Right renal pelvis (tissue), 4 donors: ENCODE measurements at places on chromosomes 3 and 15.

GRCh38 chr3:30643763-30644462, 37.5 kb downstream of the TGFBR2 start:
- no peak for DNase-seq

- no peak for DNase-seq
Observed at GRCh38 chr15:69391046-69391757, 22.9 kb upstream of the KIF23 start.

- no peak for DNase-seq
Observed at GRCh38 chr3:107988460-107989175, 102.2 kb downstream of the CD47 start.

DNA sequence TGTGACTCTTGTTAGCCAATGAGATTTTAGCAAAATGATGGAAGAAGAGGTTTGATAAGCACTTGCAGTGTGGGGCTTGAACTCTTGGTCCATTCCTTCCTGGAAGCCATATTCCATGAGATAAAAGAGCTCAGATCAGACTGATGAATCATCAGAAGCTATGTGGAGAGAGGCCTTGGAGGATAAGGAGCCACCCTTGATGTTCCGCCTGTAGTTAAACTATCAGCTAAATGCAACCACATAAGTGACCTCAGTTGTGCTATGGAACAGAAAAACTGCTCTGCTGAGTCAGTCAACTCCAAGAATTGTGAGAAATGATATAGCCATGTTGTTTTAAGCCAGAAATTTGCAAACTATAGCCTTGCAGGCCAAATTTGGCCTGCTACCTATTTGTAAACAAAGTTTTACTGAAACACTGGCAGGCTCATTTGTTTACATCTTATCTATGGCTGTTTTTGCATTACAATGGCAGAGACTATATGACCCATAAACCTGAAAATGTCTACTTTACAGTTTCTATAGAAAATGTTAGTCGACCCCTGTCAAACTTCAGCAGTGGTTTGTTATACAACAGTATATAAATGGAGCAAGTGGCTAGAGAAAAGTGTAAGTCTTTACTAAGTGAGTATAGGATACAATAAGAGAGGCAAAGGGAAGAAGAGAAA, 27.6 kb upstream of the GAP43 start:
- no peak for DNase-seq

GRCh38 chr3:197793247-197793646, 2.2 kb downstream of the LRCH3 start:
- no peak for DNase-seq

GRCh38 chr3:117101697-117102096, 392.1 kb downstream of the TUSC7 start:
- no peak for DNase-seq

- no peak for DNase-seq
Observed at GRCh38 chr15:58217460-58217859, 79.3 kb downstream of the AQP9 start.

DNA sequence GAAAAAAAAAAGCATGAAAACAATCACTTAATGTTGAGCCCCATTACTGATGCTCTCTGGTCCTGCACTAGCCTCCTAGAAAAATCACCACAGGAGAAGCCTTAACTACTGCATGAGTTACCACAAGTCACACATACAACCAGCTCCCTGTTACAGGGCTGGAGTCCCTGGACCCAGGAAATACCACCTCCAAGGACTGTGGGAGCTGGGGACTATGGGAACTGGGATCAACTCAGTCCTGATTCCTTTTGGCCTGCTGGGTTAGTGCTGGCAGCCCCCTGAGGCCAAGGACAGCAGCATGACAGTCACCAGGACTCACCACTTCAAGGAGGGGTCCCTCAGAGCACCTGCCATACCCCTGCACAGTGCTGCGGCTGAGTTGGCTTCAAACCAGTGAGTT, 559 bp downstream of the NR1I2 start:
- no peak for DNase-seq

DNA sequence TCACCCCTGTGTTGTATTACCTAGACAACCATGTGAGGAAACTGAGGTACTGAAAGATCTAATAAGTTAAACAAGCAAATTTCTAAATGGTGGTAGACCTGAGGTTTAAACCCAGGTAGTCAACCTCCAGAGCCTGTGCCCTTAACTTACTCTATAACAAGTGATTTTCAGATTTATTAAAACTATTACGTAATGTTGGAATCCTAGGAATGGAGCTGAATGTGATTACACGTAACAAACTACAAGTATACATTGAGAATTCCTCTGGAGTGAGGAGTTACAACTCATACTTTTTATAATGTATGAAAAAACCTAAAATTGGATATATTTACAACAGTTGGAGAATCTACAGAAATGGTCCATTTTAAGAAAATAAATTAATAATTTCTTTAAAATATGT, 18.0 kb downstream of the FAM98B start:
- DNase-seq = no peak

DNA sequence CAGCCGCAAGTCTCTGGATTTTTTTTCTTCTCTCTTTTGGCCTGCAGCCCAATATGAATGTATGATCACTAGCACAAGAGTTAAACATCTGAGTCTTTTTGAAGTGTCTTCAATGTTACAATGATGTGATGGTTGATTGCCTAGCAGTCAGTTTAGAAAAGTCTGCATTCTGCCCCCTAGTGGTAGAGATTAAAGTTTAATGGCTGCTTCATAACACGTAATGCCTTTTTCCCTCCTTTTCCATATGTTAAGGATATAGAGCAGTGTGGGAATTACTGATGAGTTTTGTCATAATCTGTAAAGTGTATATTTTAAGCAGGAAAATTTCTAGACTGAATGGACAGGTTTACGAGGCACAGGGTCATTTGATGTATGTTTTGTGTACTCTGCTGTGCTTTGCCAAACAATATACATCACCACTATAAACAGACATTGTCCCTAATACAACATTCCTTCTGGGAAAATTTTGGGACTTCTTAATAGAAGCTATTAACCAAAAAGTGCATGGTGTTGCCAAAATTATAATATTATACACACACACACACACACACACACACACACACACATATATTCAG, 1038.5 kb upstream of the NR2F2 start:
- no peak for DNase-seq

DNA sequence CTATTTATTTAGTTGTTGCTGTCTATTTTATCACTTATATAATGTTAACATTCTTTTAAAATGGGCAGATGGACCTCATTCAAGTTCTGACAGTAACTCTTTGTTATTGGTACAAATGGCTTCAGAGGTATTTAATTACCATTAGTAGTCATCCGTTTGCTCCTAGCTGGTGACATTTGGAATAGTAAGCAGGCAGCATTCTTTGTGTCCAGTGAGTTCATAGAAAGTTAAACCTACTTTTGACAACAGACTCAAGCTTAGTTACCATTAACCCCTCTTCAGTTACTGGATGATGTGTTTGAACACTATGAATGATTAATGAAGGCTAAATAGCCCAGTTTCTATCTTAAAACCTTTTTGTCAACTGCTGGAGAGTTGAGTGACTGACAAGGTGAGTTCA, 500.7 kb upstream of the ATP11B start:
- no peak for DNase-seq

- no peak for DNase-seq
Observed at GRCh38 chr3:15892311-15893227, 94.8 kb upstream of the ANKRD28 start.

- DNase-seq = no peak
Observed at GRCh38 chr15:48510976-48511375, 134.5 kb downstream of the FBN1 start.

- DNase-seq = no peak
Observed at GRCh38 chr15:101712078-101712477, 12.2 kb downstream of the TARS3 start.

DNA sequence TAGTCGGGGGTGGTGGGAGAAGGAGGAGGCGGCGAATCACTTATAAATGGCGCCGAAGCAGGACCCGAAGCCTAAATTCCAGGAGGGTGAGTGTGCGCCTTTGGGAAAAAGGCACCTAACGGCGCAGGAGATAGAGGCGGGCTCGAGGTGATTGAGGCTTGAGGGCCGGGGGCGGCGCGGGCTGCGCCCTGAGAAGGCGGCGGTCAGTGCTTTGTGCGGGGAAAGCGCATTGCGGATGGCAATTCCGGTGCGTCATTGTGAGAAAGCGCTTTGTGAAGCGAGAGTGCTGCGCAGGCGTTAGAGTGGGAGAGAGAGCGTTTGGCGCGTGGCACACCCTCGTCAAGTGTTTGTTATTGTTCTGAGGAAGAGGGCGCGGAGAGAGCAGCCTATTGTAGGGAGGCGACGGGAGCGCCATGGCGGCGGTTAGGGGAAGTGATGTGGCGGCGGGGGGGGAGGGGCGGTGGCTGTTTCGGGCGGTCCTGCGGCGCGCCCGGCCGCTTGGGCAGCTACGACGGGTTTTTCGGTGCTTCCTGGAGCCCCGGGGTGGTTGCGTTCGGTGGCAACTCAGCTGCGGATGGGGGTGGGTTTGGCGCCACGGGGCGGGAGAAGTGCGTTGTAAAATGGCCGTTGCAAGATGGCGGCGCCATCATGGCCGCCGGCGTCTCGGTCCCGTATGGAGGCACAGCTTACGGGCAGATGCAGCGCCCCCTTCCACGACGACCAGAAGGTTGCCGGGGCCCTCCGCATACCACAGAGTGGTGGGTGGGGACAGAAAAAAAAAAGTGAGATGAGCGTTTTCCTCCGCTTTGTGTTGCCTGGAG, 492 bp downstream of the MORF4L1 start:
- no peak for DNase-seq

GRCh38 chr3:7876741-7877297, 624.8 kb upstream of the LMCD1 start:
- DNase-seq = no peak

- DNase-seq = no peak
Observed at GRCh38 chr3:78274475-78275065, 1234.7 kb downstream of the ROBO2 start.

DNA sequence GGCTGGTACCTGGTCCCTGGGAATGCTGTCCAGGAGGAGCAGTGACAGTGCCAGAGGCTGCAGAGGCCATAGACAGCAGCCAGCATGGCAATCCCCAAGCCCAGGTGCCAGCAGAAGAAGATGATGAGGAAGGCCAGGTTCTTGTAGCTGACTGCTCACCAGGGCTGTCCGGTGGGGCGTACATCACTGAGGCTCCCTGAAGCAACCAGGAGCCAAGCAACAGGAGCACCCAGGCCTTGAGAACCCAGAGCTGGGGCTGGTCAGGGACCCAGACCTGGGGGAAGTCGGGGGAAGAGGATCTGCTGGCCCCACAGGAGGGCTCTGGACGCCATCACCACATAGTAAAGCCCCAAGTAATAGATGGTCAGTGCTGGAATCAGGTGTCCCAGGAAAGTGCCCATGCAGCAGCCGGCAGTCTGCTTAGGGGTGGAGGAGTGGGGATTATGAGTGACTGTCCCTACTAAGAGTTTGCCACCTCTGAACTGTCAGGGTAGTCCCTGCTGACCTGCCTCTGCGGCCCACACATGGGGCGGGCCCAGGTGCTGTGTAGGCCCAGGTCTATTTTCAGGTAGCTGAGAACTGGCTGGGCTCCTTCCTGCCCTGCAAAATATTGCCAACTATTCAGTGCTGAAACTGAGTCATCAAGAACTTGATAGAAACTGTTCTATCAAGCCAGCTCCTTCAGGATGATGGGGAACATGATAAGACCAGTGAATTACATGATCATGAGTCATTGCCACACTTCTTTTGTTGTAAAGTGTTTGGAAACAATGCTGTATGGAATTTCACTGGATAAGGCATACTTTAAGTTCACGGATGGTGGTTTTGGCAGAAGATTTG, 68.7 kb downstream of the CHRD start:
- no peak for DNase-seq

DNA sequence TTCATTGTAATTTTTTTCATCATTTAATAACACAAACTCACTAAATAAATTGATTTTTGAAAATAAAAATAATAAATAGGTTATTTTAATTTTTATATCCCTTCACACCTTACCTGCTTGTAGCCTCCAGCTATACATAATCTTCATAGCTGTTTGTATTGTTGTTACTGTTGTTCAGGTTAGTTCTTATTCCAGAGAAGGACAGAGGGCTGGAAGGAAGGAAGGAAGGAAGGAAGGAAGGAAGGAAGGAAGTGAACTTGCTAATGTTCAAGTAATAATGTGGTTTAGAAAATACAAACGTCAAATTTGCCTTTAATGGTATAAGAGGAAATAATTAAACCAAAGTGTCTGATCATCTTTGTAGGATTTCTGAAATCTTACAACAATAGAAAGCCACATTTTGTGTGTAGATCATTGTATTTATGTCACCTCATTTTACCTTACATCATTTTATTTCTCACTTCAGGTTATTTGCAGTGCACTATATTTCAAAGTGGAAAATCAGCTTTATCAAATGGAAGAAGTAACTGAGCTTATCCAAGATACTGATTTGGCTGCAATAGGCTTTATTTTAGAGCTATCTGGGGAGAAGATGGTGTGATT, 660.0 kb upstream of the CCDC54 start:
- DNase-seq = no peak

DNA sequence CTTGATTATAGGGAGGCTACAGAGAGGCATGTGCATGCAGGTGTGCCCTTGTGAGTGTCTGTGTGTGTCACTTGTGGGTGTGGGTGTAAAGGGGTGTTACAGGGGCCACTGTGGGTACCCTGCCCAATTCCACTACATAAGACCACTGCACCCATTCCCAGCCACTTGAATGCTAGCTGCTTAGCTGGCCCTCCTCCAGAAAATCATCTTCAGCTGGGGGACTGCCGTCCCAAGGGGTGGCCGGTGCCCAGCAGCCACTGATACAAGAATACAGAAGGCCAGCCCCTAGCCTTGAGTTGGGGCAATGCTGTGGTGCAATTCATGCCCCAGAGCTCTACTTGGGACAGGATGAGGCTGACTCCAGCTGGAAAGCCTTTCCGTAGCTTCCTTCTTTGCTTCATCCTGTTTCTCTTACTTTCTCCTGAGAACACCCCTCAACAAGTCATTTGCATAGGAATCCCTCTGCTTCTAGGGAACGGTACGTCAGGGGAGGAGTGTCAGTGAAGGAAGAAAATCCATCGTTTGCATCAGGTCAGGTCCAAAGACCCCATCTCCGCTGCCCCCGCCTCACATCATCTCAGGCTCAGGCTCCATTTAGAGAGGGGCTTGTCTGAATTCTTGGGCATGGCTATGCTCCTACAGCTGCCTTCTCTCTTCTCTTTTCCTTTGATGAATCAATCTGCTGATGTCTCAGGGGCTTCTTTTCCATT, 72.0 kb downstream of the SCN5A start:
- no peak for DNase-seq
